Caco-2 (cell line): ENCODE measurements at places on chromosomes 3 and 15. TPM values are rescaled to one million over a fixed set of nuclear protein-coding genes. Genes with fewer than 3 reads are reported as not detected.

- no peak for DNase-seq
Measured at GRCh38 chr3:117528688-117529087, 819.1 kb downstream of the TUSC7 start.

GRCh38 chr15:67224889-67225288 lies 29.6 kb downstream of the AAGAB start:
- DNase-seq: no peak

GRCh38 chr3:188279502-188280335 lies 125.8 kb downstream of the LPP start:
- DNase-seq: no peak

DNA sequence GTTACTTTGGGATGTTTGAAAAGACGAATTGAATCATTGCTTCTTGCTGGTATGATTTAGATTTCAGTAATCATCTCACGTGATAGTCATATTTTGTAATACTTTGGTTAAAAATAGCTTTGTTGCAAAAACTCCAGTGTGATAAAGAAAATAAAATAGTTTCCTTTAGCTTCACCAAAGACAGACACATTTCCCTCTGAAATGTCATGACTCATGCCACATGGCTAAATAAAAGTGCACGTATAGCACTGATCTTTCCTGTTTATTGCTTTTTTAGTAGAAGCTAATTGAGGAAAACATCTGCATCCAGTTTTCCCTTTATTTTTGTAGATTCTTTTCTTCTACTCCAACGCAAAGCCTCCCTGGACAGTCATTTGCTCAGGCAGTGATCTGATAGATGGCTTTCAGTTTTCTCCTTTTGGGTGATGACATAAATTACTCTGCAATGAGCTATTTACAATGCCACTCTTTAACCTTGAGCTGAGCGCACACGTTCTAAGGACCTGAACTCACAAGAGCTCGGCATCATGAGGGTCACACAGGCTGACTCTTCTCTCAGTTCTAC lies 84.9 kb downstream of the ARNT2 start:
- DNase-seq: no peak

DNA sequence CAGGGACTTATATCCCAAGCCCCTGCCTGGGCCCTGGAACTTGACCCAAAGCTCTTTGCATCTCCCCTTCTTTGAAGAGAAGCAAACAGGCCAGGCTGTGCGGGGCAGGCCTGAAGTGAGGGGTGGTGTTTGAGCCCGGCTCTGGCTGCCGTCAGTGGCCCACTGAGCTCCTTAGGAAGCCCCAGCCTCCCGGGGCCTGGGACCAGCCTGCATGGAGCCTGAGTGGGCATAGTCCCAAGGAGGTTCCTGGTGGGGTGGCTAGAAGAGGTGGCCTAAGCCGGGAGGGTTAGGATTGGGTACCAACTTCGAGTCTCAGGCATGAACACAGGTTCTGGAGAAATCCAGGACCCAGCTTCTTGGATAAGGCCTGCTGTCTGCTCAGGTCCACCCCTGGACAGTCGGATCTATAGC lies 6.4 kb downstream of the TMIE start:
- DNase-seq: peak; percentile 22

DNA sequence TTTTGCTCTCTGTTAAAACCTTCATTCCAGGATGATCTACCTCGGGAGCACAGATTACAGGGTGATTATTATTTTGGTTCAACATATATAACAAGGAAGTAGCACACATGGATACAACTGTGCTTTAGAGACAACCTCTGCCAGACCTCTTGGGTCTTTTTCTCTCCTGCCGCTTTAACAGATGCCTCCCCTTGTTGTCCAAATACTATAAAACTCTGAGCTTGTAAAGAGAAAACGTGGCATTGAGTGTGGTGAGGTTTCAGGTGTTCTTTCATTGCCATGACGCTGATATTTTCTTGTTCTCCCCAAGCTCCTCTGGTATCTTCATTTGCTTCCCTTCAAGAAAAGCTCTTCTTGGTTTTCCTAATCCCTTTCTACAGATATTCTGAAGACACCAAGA lies 29.0 kb downstream of the BCL2L10 start:
- no peak for DNase-seq

GRCh38 chr15:71252044-71252739 lies 136.9 kb downstream of the THSD4 start:
- peak; percentile 87 for DNase-seq

GRCh38 chr3:153621953-153622352 lies 459.9 kb downstream of the RAP2B start:
- DNase-seq: no peak

- DNase-seq: no peak
Measured at GRCh38 chr3:102605153-102605552, 170.3 kb downstream of the ZPLD1 start.

- no peak for DNase-seq
Measured at GRCh38 chr15:31091481-31091880, 10.0 kb downstream of the TRPM1 start.

DNA sequence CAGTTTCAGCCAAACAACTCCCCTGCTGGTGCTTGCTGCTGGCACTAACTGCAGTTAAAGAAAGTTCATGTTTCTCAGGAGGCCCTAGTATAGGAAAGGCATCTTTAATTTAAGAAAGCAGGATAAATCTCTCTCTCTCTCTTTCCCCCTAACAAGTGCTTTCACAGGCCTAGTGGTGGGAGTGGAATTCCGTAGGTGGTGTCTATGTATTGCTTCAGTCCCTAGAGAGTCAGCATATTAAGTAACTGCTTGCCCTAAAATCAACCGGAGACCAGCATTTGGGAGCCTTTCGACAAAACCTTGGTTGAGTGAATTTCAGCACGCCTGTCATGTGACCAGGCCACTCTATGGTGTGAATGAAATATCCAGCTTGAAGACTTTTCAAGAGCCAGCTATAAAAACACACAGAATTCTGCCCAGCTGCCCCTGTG lies 169.2 kb upstream of the TGFBR2 start:
- no peak for DNase-seq

DNA sequence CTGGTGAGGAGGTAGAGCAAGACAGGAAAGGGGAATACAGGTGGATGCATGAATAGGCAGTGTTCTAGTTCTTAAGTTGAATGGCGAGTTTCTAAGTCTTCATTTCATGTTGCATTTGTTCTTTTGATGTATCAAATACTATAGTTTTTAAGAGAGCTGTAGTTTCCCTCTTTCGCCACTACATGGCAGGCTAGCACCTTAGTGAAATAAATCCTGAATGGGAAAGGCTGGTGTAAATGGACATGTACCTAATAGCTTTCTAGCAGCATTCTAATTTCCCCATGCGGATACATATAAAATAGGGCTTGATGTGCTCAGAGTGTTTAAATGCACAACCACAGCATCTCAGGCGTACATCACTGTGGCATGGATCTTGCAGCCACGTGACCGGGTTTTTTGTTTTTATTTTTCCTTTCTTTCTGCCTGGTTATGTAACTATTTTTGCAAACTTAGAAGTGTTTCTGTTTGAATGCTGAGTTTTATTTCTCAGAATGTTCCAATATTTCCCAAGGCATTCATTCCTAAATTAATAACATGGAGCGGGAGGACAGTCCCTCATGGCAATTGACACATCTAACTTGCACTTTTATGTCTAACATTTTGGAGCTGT lies 23.5 kb upstream of the CLN6 start:
- peak; percentile 63 for DNase-seq

GRCh38 chr3:58073301-58074108 lies 65.3 kb downstream of the FLNB start:
- no peak for DNase-seq

DNA sequence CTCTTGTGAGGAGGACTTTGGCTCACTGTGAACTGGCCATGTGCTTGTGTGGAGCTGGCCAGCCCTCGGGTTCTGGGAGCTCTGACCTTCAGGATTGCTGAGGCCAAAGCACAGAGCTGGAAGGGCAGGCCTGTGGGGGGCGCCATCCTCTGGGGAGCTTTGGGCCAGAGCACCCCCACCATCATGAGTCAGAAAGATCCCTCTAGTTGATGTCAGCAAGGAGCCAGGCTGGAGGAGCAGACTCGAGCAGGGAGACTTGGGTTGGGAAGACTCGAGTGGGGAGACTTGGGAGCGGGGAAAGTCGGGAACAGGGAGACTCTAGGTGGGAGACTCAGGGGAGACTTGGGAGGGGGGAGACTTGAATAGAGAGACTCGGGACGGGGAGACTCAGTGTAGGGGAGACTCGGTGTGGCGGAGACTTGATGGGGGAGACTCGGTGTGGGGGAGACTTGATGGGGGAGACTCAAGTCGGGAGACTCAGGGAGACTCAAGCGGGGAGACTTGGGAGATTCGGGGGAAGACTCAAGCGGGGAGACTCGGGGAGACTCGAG lies 37.7 kb upstream of the PLXNA1 start:
- DNase-seq: no peak

GRCh38 chr3:183411216-183411922 lies 17.1 kb downstream of the MCF2L2 start:
- no peak for DNase-seq

DNA sequence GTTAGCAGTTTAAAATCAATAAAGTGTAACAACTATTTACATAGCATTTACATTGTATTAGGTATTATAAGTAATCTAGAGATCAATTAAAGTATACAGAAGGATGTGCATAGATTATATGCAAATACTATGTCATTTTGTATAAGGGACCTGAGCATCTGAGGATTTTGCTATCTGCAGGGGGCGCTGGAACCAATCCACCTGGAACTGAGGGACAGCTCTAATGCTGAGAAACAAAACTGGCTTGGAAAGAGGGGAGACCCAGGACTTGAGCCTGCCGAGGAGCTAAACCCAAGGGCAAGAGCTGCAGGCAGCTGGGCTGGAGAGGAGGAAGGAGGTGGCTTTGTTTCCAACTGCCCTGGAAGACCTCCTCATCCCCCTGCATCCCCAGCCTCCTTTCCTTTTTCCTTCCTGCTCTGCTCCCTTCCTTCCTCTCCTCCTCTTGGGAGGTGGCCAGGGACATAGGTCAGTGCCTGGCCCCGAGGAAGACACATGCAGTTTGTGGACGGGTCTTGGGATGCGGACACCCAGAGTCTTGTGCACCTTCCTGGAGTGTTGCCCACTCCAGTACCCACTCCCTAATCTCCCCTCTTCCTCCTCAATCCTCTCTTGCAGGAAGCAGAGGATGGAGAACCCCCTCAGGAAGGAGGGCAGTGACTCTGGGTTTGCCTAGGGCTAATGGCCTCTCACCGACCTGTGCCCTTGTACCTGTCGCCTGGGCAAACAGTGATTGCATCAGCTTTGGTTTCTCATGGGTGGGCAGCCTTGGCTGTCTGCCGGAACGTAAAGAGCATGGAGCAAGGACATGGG lies 825 bp upstream of the RTP3 start:
- no peak for DNase-seq

DNA sequence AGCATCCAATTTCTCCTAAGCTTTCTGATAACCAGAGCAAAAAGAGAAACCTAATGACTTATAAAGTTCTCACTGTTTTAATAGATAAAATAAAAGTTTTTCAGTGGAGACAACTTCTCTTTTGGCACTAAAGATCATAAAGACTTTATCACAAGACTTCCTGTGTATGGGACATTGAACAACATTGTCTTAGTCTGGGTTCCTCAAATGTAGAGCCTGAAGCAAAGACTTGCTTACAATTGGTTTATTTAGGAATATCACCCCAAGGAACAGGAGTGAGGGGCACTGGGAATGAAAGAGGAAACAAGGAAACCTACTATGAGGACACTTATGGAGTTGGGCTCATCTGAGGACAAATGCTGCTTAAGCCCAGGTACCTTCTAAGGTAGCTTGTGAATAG lies 127.4 kb downstream of the B3GALNT1 start:
- no peak for DNase-seq

GRCh38 chr3:105140899-105141367 lies 225.8 kb upstream of the ALCAM start:
- DNase-seq: no peak

GRCh38 chr3:11494131-11494916 lies 149.4 kb downstream of the VGLL4 start:
- DNase-seq: no peak

- no peak for DNase-seq
Measured at GRCh38 chr3:170741756-170742529, 128.1 kb downstream of the RPL22L1 start.

GRCh38 chr3:56810577-56811545 lies 9.1 kb upstream of the ARHGEF3 start:
- DNase-seq: peak; percentile 26

GRCh38 chr3:43477600-43477999 lies 144.2 kb downstream of the ANO10 start:
- DNase-seq: no peak

GRCh38 chr15:60718661-60719069 lies 239.7 kb upstream of the ICE2 start:
- no peak for DNase-seq

GRCh38 chr3:183427876-183428446 lies 458 bp downstream of the MCF2L2 start:
- peak; percentile 59 for DNase-seq

DNA sequence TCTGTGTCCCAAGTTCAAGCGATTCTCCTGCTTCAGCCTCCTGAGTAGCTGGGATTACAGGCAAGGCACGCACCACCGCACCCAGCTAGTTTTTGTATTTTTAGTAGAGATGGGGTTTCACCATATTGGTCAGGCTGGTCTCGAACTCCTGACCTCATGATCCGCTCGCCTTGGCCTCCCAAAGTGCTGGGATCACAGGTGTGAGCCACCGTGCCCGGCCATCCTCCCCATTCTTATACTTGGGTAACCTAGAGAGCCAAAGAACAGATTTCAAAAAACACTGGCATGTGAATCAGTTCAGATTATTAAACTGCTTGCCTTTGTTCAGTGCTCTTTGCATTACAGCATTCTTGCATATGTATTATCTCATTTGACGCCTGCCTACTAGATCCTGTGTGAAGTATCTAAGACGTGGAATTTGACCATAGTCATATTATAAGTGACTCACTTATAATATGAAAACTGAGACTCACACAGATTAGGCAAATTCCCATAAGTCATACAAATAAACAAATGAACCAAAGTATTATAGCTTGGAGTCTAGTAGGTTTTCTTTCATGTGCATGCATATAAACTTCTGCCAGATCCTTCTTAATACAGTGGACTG lies 123.5 kb downstream of the UNC13C start:
- DNase-seq: no peak

DNA sequence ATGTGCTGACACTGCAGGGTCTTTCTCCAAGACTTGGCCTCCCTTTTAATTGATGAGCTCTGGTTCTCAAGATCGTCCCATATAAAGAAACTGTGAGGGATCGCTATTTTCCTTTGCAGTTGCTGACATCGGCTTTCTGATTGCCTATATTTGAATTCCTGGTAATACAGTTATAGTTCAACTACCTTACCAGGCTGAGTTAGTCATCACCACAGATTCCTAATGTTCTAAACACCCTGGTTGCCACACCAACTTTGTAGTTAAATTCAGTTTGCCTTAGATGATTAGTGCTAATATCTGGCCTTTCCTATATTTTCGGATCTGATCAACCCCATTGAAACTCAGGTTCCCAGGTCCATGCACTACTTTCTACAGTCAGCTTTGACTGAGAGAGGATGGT lies 125.0 kb downstream of the GMNC start:
- no peak for DNase-seq

The CD200 gene
- 0.45 and 0.51 TPM in 2 replicates for total RNA-seq

The ALDH1A2 gene
- 0.61 and 0.65 TPM in 2 replicates for total RNA-seq

The DNASE1L3 gene
- total RNA-seq: 0.27 TPM in 1 of 2 replicates, not detected in the other

The ARPIN gene
- 11.5 and 13.3 TPM in 2 replicates for total RNA-seq

The ONECUT1 gene
- total RNA-seq: 0.53 and 0.68 TPM in 2 replicates

The ADGRG7 gene
- total RNA-seq: 2.9 and 4.2 TPM in 2 replicates

The LRTM1 gene
- not detected in 2 replicates for total RNA-seq

The MCF2L2 gene
- total RNA-seq: 3.9 and 4.6 TPM in 2 replicates

The CADPS gene
- not detected in 2 replicates for total RNA-seq

The C2CD4A gene
- total RNA-seq: 0.11 and 0.19 TPM in 2 replicates

The ACSBG1 gene
- total RNA-seq: not detected in 2 replicates

The NUP210 gene
- 58.5 and 63.7 TPM in 2 replicates for total RNA-seq
